ENCODE measurements at places on chromosomes 16 and 17.

DNA sequence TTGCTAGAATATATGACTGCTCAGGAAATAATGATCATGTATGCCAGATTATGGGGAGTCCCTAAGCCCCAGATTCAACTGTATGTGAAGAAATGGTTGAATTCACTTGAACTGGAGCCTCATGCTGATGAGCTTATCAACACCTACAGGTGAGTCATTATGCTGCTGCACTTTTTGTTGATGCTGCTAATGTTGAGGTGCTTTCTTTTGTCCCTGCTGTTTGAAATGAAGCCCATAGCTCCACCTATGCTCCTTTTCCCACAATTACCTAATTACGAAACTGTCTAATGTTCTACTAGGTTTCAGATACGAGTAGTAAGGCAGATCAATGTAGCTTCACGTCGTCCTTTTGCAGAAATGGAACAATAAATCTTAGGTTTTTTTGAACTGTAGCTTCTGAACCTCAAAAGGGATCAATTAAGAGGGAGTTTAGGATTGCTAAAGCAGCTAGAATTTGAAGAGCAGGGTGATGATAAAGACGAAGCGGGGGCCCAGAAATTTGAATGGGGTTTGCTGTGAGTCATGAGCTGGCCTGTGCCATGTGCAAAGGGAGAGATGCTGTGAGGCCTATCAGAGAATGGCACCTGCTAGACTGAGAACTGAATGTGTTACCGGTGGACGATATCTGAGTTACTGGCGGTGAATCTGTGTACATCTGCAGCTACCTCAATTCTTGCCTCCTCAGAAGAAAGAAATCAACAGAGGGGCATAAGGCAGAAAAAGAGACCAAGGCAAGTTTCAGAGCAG, 6.1 kb upstream of the UQCRC2 start:
- no peak for DNase-seq

DNA sequence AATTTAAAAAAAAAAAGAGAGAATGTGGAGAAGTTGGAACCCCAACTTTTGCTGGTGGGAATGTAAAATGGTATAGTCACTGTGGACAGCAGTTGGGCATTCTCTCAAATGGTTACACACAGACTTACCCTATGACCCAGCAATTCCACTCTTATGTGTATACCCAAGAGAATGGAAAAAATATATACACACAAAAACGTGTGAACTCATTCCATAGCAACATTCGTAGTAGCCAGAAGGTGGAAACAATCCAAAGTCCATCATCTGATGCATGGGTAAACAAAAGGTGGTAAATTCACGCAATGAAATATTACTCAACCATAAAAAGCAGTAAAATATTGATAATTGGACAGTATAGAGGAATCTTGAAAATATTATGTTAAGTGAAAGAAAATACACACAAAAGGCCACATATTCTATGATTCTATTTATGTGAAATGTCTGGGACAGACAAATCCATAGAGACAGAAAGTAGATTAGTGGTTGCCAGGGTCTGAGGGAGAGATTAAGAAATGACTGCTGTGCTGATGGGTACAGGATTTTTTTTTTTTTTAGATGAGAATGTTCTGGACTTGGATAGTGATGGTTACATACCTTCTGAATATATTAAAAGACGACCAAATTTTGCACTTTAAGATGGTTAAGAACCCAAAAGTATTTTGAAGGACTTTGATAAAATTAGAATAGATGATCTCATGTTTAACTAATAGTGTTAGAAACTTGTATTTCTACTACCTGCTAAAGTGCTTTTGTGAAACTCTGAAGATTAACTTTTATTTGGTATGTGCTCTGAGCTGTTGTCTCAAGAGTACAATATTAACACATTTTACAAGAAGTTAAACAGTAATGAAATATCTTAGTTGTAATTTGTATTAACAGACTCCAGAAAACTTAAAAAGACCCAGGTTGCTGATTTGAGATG, 60.9 kb downstream of the MRTFB start:
- no peak for DNase-seq

DNA sequence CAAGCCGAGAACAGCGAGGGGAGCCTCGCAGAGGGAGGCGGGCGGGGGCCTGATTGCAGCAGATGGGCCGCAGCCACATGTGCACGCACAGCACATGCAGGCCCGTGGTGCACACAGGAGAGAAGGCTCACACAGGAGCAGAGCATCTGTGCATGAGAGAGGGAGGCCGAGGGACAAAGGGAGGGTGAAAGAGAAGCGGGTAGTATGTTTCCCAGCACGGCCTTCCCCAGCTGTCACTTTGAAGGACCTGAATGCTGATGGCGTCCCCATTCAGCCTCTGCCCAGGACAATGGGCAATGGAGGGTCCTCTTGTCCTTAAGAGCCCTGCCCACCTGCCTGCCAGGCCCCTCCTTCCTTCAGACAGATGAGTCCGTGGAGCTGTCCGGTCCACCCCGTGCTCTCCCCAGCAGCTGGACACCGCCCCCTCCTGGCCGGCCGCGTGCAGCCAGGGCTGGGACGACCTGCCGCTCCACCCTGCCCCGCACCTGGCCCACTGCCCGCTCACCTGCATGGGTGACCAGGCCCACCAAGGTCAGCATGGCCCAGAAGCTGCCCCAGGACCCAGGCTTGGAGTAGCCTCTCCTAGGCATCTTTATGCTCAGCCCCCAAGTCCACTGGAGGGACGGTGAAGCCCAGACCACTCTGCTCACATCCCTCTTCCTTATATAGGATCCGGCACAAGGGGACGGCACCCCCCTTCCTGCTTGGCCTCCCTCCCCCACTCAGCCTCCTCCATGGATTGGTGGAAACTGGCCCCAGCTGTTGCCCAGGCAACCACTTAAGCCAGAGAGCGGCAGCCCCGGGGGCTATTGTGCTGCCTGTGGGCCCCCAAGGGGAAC, at the start of gene BTBD17:
Gene BTBD17, minus strand, starts transcription at position 639 of the 839 bp plus-strand sequence. Its CDS starts 49 bp downstream, at position 590.
- DNase-seq, result no peak

- DNase-seq, result peak; percentile 20
Observed at GRCh38 chr16:86664522-86665318, 86.4 kb downstream of the FOXL1 start.

DNA sequence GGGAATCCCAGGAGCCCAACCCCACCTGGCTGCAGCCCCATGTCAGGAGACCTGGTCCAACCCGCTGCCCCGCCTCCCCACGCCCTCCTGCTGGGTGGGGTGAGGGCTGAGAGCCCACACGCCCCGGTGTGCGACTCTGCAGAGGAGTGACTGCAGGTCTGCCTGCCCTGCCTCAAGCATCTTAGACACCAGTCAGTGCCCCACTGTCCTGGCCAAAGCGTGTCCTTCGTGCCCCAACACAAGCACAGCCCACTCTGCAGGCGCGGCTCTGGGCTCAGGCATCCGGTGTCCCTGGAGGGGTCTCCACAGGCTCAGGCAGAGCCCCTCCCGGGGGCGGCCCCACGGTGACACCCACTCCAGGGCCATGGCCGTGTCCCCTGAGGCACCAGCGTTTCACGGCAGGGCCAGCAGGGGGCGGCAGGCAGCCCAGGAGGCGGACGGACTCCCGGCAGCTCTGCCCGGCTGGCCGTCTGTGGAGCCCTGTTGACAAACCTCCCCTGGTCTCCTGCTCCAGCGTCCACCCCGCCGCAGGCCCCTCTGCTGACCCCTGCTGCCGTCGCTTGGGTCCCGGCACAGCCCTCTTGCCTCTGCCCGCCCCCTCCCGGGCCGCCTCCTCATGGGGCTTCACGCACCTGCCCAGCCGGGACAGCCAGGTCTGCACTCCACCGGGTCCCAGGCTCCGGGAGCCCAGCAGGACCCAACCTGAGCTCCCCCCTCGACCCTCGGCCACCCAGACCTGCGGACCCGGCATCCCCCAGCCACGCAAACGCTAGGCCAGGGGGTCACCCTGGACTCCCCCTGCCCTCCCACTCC, 8.6 kb upstream of the UBE2I start:
- DNase-seq, result peak; percentile 40

DNA sequence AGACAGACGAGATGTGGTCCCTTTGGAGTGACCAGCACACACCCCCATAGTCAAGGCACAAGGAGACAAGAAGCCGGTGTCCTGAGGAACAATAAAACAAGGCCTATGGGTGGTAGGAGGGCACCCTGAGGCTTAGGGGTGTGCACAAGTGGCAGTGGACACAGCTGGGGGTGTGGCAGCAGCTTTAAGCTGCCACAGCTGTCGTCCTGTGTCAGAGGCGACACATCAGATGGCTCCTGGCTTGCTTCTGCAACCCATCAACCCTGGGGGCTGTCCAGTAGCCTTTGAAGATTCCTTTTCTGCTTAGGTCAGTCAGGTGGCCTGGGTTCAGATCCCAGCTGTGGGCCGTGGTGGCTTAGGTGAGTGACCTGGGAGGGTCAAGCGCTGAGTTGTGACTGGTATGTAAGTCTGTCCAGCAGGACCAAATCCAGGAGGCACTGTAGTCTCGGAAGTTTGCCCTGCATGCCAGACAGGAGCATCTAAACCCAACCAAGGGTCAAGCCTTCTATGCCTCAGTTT, 15.8 kb downstream of the DRC3 start:
- no peak for DNase-seq

GRCh38 chr17:57895382-57896060, 45.7 kb upstream of the MRPS23 start:
- no peak for DNase-seq

GRCh38 chr17:78179372-78179771, 7.5 kb downstream of the TK1 start:
- no peak for DNase-seq

Measured in stimulated activated CD8-positive, alpha-beta memory T cell treated with anti-CD3 and anti-CD28 coated beads, Interleukin-4, amount 100 ng/mL, for 4 hours (primary cell).